Smooth muscle cell of the brain vasculature (primary cell): ENCODE measurements at places on chromosomes 2 and 18.

- no peak for DNase-seq
These were observed 262.7 kb downstream of the HAUS1 start for GRCh38 chr18:46366751-46367376.

- DNase-seq: no peak
These were observed 61.5 kb upstream of the FAM98A start for GRCh38 chr2:33660416-33661123.

DNA sequence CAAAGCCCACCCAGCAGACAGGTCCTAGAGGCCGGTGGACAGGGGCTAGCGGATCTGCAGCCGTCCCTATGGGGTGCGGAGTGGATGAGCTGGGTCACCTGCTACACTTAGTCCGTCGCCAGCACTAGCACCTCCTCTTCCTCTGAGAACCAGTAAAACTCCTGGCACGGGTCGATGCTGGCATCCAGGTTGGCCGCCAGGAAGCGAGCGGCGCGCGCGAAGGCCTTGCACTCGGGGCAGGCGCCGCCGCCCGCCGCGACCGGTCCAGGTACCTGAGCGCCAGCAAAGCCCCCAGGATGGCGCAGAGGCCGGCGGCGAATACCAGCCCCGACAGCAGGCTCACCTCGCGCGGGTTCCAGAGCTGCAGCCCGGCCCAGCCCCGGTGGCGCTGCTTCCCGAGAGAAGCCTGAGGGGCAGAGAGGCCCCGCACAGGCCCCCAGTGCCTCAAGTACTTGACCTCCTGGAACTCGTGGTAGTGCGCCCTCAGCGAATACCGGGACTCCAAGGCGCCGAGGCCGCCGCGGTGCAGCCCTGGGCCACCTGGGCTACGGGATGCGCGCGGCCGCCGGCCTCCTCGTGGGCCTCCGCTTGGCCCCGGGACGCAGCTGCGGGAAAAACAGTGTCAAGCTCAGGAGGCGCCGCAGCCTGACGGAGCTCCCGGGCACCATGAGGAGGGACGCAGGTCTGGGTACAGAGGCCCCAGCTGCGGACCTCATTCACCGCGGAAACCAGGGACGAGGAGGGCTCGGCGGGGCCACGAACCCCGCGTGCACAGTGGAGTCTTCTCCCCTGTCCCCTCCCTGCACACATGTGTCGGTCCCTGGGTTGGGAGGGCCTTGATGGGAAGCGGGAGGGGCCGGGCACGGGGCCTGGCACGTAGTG lies 27.5 kb upstream of the ALPP start:
- no peak for DNase-seq

DNA sequence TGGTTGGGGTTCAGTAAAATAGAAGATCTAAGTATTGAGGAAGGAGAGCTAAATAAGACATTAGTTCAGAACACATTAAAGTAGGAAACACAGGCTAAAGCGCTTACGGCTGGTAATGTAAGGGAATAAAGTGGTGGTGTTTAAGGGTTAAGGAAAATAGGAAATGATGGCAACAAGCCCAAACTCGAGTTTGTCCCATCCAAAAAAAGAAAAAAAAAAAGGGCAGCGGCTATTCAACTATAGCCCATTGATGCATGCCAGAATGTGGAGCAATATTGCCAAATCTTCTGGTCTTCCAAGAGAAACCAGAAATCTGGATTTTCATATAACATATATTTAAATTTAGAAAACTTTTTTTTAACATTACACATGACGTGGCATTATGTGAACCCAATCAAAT lies 161.0 kb downstream of the ARHGAP15 start:
- DNase-seq: no peak

- DNase-seq: no peak
These were observed 859.3 kb downstream of the BCL11A start for GRCh38 chr2:59694176-59694575.

DNA sequence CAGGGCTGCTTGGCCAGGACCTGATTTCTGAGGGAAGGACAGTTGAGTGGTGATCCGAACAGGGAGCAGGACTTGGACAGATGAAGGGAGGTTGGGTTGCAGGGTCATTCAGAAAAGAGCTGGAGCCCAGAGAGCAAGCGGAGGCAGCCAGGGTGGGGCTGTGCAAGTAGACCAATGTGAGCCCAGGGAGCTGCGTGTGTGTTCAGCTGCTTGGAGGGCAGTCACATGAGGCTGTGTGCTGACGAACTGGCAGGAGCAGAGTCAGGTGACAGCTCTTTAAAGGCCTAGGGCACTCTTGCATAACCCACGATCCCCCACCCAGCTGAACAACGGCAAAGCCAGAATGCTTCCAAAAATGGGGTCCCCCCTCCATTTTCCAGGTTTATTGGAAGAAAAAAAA lies 4.6 kb upstream of the MLPH start:
- no peak for DNase-seq

GRCh38 chr2:173647681-173648311 lies 293.1 kb downstream of the CDCA7 start:
- no peak for DNase-seq
